CD4-positive, alpha-beta T cell treated with Interleukin-4 for 1 hour (primary cell): ENCODE measurements at places on chromosomes 4 and X.

DNA sequence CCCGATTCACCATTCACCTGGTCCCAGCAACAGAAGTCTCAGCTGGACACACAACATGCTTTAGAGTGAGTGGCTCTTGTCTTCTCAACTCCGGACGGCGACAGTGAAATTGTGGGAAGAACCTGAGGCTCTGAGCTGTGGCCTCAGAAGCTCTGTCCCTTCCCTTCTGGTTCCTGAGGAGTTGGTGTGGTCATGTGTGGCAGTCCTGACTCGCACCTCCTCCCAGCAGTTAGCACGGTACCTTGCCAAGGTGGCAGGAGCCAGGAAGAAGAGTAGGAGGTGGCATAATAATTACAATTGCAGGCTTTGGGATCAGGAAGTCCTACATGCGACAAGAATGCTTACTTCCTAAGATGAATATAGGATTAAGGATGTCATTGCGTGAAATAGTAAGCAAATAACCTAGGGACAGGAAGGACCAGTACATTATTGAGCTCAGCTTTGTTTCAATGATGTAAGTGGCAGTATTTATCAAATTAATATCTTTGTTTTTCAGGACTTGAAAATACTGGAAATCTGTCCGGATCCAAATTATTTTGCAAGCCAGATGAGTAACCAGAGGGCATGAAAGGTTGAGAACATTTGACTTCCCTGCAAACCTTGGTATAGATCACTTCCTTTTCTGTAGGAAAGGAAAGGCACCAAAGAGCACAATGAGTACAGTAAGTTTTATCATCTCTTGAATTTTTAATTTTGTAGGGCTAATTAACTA is 21.1 kb downstream of the RNF4 start:
- no peak for DNase-seq

GRCh38 chrX:96481831-96482230 is 202.8 kb upstream of the DIAPH2 start:
- no peak for DNase-seq

DNA sequence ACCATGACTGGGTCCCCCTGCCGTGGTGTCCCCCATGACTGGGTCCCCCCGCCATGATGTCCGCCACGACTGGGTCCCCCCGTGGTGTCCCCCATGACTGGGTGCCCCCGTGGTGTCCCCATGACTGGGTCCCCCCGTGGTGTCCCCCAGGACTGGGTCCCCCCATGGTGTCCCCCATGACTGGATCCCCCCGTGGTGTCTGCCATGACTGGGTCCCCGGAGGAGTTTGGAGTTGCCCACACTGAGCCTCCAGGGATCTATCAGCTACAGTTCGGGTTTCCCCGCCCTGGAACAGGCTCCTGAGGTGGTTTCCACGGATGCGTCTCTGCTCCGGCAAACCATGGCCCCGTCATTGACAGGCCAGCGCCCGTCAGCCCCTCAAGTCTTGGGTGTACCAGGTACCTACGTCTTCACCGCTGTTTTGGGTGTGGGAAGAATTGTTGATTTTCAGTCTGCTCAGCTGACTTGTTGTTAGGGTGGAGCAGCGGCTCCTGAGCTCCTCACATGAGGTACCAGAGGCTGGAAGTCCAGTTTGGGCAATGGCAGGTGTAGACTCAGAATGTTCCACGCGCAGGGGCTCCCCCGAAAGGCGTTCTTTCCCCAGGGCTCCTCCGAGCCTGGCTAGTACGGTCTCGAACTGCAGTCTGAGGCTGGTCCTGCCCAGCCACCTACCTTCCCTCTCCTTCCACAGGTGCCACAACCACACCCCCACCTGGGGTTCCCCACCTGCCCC is 8.3 kb upstream of the PDE6B start:
- DNase-seq: no peak

- DNase-seq: no peak
These were observed 94.3 kb upstream of the AFAP1 start for GRCh38 chr4:8033829-8034528.

DNA sequence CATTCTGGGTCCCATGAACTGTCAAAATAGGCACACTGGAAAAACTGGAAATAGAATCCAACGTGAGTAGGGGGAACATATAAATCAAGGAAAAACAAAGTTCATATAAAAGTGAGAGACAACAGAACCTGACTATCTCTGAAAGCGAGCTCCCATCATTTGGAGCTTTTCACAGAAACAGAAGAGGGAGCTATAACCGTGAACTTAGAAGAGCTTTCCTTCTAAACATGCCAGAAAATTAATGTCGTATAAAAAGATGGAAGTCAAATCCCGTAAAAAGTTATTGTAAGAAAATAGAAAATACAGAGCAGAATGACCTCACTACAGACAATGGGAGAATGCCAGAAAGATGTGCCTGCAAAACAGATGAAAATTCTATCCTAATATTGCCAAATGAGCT is 23.9 kb upstream of the HSD17B10 start:
- no peak for DNase-seq

- DNase-seq: no peak
These were observed 10.0 kb downstream of the TMEM164 start for GRCh38 chrX:110012818-110013485.

- DNase-seq: peak; percentile 13
These were observed 163.9 kb upstream of the SLC7A11 start for GRCh38 chr4:138405934-138406567.

DNA sequence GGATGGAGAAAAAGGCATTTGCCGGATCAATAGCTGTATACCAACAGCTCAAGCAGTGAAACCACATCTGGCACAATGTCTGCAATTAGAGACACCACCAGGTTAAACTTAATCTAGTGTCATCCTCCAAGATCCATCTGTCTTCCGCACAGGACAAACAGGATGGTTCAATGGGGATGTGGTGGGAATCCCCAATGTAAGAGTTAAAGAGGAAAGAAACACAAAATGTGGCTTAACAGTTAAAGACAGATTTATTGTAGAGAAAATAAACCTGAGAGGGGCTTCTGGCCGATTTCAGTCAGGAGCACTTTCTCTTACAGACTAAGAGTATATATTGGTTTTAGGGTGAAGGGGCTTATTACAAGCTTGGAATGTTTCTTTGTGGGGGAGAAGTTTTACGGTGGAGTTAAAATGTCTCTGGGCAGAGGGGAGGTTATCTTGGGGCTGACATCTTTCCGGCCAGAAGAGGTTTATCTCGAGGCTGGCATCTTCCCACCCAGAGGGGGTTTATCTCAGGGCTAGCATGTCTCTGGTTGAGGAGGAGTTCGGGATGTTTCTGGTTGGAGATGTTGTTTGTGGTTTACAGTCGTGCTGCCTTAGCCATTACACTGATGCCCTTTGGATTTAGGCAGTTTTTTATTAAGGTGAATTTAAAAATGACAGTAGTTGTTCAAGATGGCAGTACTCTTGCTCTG is 61.7 kb downstream of the KANTR start:
- no peak for DNase-seq

- no peak for DNase-seq
These were observed 30.3 kb downstream of the CCNI start for GRCh38 chr4:77045490-77045889.

- no peak for DNase-seq
These were observed 57.3 kb downstream of the GSTCD start for GRCh38 chr4:105765690-105766407.

DNA sequence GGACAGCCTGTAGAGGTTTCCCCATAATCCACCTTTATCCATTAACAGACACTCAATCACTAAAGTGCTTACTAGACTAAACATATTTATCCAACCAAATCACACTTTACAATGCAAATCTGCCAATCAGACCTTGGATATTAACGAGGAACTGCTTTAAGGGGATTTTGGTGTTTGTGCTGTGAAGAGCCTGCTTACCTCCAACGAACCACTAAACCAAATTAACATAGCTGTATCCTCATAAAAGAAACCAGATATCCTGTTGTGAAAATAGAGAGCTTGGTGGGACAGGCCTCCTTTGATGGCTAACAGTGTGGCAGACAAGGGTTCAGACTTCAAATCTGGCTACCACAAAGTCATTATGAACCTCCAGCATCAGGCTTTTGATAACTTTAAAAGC is 252.6 kb upstream of the HAND2 start:
- DNase-seq: no peak

- DNase-seq: peak; percentile 6
These were observed 402.6 kb downstream of the INPP4B start for GRCh38 chr4:142443469-142443868.

DNA sequence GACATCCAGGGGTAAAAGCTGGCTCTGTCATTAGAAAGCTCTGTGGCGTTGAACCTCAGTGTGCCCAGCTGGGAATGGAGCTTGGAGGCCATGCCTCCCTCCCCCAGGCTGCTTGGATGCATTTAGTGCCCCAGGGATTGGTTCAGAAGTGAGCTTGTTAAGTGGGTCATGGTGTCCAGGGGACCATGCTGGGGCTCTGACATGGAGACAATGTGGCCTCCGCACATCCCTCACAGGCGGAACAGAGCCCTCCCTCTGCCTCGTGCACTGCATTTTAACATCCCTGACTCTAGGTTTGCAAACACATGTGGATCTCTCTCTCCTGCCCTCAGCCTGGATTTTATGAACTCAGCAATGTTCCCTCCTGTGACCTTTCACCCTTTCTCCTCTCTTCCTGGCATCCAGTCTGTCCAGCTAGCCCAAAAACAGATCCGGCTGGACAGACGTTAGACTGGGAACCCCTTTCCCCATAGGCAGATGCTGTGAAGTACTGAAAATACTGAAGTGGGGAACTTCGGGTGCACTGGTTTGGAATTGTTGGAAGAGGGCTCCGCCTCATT is 81.5 kb downstream of the SORCS2 start:
- DNase-seq: no peak
